CD4-positive, alpha-beta T cell treated with Interleukin-15 for 4 hours (primary cell): ENCODE measurements at places on chromosomes 16 and 17.

DNA sequence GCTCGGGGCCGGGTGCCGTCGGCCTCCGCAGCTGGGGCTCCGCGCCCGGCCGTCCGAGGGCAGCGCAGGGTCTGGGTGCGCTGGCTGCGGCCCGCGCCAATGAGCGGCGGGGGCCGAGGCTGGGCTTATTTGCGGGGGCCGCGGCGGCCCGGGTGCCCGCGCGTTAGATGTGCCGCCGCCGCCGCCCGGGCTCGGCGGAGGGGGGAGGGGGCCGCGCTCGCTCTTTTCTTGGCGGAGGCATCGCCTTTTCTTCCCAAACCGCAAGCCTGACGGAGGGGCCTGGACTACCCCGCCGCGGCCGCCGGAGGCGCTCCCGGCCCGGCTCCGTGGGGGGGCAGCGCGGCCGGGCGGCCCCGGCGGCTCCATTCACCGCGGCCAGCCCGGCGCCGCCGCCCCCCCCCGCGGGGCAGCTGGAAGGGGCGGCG lies at the start of gene NOTUM:
TSS of gene NOTUM (minus strand) at position 101 of the 425 bp plus-strand sequence. CDS start 278 bp downstream, outside the sequence.
- DNase-seq = no peak

DNA sequence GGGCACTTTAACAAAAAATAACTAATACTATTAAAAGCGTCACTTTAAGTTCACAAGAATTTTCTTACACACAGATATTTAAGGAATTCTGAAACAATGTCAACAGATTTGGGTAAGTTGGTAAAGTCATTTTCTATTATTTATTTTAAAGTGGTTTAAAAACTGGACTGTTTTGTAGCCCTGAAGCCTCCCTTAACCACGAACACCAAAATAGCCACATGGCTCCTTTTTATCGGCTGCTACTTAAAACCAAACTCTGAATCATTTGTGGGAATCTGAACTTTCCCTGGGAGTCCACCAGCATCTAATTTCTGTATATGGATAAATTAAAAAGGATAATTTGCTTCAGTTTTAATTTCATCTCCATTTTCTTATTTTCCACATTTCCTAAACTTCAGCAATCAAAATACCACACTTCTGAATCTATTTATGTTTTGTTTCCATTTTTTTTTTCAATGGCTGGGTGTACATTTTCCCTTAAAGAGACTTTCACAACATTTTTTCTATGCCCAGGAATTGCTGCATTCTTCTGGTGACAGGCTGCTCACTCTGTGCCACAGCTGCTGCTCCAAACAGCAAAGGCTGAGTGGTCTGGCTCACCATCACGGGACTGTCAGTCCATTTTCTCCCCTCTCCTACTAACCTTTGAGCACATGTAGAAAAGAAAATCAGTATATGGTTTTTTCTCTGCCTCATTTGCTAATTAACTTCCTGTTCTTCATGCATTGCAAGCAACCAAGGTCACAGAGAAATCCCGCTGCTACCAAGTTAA lies 255.5 kb upstream of the KCNJ16 start:
- no peak for DNase-seq

- no peak for DNase-seq
Measured at GRCh38 chr16:57304169-57305061, 19.9 kb upstream of the PLLP start.

DNA sequence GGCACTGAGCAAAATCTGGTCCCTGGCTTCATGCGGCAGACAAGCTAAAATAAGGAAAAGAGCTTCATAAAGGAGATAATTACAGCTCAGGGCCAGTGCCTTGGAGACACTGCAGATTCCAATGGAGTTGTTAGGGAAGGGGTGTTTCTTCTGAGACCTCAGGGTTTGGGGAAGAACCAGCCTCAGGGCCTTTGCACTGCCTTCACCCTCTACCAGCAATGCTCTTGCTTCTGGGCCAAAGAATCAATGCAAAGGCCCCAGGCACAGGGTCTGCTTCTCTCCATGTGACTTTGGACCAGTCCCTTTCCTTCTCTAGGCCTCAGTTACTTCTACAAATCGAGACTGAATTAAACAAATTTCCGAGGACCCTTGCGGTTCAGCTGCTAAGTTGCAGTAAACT lies 36.2 kb upstream of the GAN start:
- no peak for DNase-seq

DNA sequence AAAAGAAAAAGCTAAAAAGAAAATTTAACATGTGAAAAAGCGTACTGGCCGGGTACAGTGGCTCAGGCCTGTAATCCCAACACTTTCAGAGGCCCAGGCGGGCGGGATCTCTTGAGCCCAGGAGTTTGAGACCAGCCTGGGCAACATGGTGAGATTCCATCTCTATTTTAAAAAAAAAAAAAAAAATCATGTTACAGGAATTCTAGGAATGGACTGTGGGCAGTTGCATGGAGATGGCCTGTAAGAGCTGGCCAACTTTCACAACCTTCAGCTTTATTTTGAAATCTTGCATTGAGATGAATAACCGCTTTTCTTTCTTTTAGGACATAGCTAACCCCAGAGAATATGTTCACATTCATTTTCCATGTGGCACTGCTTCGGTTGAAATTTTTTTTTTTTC lies 8.2 kb upstream of the CIAO3 start:
- DNase-seq = no peak

GRCh38 chr16:53891409-53892139 lies 187.6 kb downstream of the FTO start:
- no peak for DNase-seq
